ENCODE measurements at places on chromosomes 7 and 10. TPM values are rescaled to one million over a fixed set of nuclear protein-coding genes. Genes with fewer than 3 reads are reported as not detected.

The UTF1 gene
- not detected for total RNA-seq

The C1QL3 gene
- total RNA-seq, result not detected

The SFRP4 gene
- not detected for total RNA-seq

The CRYGN gene
- total RNA-seq, result not detected

The C10orf53 gene
- total RNA-seq, result not detected

The NAT16 gene
- not detected for total RNA-seq

The CREB5 gene
- total RNA-seq, result 3.7 TPM

The PKD2L1 gene
- total RNA-seq, result not detected

The ERVW-1 gene
- not detected for total RNA-seq

The MBL2 gene
- total RNA-seq, result not detected

The GRB10 gene
- 13.4 TPM for total RNA-seq

The PRTFDC1 gene
- total RNA-seq, result 8.7 TPM

The AASS gene
- 13.6 TPM for total RNA-seq

The SPDYE2B gene
- total RNA-seq, result not detected

The FFAR4 gene
- not detected for total RNA-seq

The HOXA6 gene
- 3.4 TPM for total RNA-seq

The TDRD1 gene
- total RNA-seq, result not detected

The CNPY1 gene
- not detected for total RNA-seq

The KAZALD1 gene
- total RNA-seq, result 0.32 TPM

The IL2RA gene
- not detected for total RNA-seq

The GPR37 gene
- 1.4 TPM for total RNA-seq

The PPP1R3A gene
- not detected for total RNA-seq

The MYH16 gene
- total RNA-seq, result 1.3 TPM

The SEMA3A gene
- 4.6 TPM for total RNA-seq

The OR2A25 gene
- not detected for total RNA-seq

The COL26A1 gene
- not detected for total RNA-seq

The CD36 gene
- 0.20 TPM for total RNA-seq

The ANKRD22 gene
- 0.35 TPM for total RNA-seq

The CH25H gene
- total RNA-seq, result not detected

The ZNF117 gene
- total RNA-seq, result 0.92 TPM

The CRPPA gene
- 0.35 TPM for total RNA-seq

The CALCR gene
- total RNA-seq, result not detected

The PNPLA8 gene
- total RNA-seq, result 17.4 TPM

The HOXA10 gene
- total RNA-seq, result 4.8 TPM

The CDH23 gene
- not detected for total RNA-seq

The SLC26A5 gene
- not detected for total RNA-seq

The CAV2 gene
- total RNA-seq, result 280 TPM

The COPS6 gene
- 110 TPM for total RNA-seq

The PRPS1L1 gene
- not detected for total RNA-seq

The ANKRD16 gene
- 5.7 TPM for total RNA-seq

The SRRM3 gene
- total RNA-seq, result 0.92 TPM

The CLDN15 gene
- 1.7 TPM for total RNA-seq

The IGFBP1 gene
- total RNA-seq, result not detected

The KIAA1549 gene
- 5.1 TPM for total RNA-seq

The NME8 gene
- not detected for total RNA-seq

The CLRN3 gene
- total RNA-seq, result not detected

The PCGF6 gene
- 14.2 TPM for total RNA-seq

The RPEL1 gene
- not detected for total RNA-seq
